ENCODE measurements at places on chromosomes 16 and 17. TPM values are rescaled to one million over a fixed set of nuclear protein-coding genes. Genes with fewer than 3 reads are reported as not detected.

Gene RGS11
- 0.14 TPM for total RNA-seq

DNA sequence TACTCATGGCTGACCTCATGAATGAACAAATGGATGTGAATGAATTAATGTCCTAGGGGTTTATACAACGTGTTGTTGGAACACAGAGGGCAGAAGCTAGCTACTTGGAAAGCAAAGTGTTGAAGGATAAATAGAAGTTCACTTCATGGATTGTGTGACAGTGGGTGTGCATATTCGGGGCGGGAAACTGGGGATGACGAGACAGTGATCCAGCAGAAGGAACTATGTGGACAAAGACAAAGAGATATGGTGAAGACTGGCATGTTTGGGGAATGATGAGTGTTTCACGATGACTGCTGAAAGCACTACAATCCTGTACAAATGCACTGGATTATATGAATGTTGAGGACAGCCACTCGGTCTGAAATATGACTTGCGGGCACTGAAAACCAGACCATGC lies 250.5 kb upstream of the C16orf82 start:
- no peak for DNase-seq

DNA sequence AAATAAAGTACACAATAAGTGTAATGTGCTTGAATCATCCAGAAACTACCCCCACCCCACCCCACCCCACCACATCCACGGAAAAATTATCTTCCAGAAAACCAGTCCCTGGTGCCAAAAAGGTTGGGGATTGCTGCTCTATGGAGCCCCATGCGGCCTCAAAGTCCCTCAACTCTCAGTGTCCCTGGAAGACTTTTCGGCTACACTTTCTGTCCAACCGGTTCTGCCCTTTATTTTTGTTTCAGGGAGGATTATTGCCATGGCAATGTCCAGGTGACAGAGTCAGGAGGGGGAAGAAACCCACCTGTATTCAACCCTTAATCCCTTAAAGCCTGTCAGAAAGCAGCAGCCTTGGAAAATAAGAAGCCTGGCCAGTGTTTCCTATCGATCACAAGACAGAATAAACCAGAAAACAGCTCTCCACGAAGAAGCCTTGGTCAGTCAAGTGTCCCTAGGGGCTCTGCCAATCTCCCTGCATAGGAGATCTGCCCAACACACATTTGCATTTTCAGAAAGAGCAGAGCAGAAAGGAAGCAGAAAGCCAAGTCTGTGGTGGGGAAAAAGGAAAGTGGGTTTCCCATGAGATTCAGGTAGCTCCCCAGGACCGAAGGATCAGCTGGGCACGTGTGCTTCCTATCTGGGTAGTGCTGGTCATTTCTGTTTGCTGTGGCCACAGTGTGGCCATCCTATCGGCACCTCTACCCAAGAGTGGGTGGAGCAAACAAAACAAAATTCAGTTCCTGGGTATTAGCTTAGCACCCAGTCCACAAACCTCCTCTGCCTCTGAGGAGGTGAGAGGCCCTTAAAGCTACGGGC lies 342.7 kb downstream of the SOX9 start:
- no peak for DNase-seq

DNA sequence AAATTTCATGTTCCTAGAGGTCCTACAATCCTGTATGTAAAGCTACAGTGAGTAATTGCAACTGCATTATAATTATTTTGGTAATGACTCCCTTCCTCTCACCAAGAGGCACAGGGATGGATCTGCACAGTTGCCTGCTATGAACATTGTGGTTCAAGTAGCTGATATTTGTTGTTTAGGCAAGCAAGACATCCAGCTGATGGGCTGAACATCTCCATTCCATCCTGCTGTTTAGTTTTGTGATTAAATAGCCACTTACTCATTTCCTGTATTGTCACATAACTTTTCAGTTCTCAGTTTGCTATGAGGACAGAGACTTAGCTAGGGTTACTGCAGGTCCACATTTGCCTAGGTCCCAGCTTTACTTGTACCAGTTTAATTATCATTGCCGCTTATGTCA lies 181.2 kb upstream of the TBX2 start:
- DNase-seq, result no peak

- DNase-seq, result no peak
These were observed 13.2 kb downstream of the AANAT start for GRCh38 chr17:76480632-76481031.

- DNase-seq, result no peak
These were observed 531.9 kb downstream of the GRIN2A start for GRCh38 chr16:9650284-9650683.

- no peak for DNase-seq
These were observed 311.5 kb downstream of the RBFOX1 start for GRCh38 chr16:7644176-7644575.

- no peak for DNase-seq
These were observed 43.0 kb upstream of the MYOCD start for GRCh38 chr17:12622726-12623125.

All from activated naive CD4-positive, alpha-beta T cell treated with anti-CD3 and anti-CD28 coated beads, Interleukin-2, amount 50 U/mL, for 72 hours (primary cell).